HCT116 (cell line): ENCODE measurements at places on chromosomes 11 and 22.

- DNase-seq, result no peak
Observed at GRCh38 chr22:44172370-44173108, 8.2 kb upstream of the PARVG start.

DNA sequence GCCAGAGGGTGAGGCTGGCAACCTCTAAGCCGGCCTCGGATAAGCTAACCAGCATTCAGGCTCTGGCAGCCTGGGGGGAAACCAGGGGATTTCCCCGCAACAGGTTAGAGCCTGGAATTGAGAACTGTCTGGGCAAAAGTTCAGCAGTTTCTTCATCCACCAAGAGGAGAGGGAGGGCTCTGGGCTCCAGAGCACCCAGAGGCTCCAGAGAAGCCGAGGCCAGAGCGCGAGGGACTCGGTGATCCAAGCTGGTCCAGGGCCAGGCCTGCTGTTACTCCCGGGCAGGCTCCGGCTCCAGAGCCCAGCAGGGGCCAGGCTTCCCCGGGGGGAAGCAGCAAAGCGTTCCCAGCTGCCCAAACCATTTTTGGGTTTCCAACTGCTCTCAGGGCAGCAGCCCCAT lies 13.3 kb upstream of the SH3BP1 start:
- no peak for DNase-seq

GRCh38 chr11:128503245-128503991 lies 83.9 kb downstream of the ETS1 start:
- no peak for DNase-seq

DNA sequence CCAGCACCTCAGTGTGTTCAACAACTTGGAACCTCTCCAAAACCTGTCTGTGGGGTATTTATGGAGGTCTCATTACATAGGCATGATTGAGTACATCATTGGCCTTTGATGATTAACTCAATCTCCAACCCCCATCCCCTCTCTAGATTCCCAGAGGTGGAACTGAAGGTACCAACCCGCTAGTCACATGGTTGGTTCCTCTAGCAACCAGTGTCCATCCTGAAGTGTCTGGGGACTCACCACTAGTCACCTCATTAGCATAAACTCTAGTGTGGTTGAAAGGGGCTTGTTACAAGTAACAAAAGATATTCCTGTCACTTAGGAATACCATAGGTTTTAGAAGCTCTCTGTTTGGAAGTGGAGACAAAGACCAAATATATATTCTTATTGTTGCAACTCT lies 40.3 kb downstream of the SIK2 start:
- no peak for DNase-seq

GRCh38 chr11:70578831-70579230 lies 180.5 kb downstream of the CTTN start:
- DNase-seq, result no peak

DNA sequence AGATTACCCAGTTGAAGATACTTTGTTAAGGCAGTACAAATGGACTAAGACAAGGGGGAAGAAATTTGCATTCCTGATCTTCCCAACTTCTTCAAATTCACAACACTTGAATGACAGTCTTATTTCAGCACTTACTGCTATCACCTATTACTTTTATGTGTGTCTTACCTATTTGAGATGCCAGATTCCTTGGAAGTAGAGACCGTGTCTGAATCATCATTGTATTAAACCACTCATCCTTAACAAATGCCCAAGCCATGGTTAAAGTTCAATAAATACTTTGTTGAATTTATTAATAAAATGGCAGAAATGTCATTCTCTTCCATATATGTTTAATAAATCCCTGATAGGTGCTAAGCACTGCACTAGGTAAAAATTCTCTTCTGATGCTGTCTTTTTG lies 18.3 kb downstream of the SC5D start:
- no peak for DNase-seq

DNA sequence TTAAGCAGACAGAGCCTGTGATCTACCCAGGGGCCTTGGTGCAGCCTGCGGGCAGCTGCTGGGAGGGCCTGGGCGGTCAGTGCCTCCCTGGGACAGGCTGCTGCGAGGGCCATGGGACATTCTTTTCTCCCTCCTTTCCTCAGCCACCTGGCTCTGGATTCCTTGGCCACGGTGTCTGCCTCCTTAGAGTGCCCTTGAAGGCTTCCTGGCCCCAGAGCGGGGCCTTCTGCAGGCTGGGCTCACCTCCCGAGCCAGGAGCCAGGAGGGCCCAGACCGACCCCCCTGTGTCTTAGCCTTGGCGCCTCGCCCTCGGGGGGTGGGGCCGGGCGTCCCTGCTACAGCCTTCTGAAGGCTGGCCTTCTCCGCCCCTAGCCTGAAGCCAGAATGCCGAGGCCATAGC lies 231.2 kb downstream of the TBC1D22A start:
- no peak for DNase-seq

DNA sequence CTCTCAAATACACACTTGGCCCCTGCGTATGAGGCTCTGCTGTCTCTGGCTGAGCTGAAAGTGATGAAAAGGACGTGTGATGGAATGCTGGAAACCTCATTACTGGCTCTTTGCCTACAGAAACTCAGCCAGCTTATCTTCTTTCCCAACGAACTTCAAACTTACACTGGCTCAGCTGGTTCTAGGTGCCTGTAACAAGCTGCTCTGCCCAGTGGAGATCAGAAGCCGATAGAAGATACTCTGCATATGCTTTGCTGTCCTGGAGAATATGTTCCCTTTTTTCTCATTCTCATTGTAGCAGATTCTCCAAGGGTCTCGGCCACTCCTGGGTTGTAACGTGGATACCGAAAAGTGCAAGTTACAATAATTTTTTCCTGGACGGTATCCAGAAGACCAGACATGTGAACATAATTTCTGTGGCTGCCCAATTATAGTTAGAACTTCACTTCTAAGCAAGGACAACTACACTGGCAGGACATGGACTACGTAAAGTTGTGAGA lies 405.3 kb upstream of the CCDC90B start:
- no peak for DNase-seq

DNA sequence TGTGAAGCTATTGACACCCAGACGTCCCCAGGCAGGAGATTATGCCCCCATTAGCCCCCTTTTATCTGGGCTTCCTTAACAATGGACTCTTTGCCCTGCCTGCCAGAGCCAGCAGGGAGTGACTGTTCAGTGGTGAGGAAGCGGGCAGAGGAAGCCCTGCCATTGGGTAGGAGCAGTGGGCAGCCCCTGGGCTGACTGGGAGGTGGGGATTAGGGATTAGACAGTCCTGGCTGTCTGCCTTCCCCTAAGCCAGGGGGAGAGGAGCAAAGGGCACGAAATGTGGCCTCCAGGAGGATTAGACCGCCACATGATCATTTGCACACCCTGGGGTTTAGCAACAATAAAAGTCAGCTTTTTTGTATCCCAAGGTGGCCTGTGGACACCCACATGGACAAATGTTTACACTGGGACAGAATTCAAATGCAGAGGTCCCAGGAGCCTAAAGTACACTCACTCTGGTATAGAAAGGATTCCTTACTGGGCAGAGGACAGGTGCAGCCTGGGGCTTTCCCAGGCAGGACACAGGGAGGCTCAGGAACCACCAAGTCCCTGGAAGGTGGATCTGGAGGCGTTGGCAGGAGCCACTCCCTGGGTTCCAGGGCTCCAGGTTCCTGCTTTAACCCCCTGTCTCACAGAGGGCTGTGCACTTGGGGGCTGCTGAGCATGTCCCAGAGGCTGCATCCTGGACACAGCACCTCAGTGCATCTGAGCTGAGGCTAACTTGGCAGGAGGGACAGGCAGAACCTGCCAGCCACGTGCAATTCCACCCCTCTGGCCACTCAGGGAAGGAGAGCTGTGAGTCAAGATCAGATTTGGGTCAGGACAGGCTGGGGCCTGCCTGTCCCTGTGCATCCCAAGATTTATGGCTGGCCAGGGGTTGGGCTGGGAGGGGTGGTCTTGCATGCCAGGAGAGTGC lies 2.1 kb downstream of the PNPLA3 start:
- DNase-seq, result no peak

DNA sequence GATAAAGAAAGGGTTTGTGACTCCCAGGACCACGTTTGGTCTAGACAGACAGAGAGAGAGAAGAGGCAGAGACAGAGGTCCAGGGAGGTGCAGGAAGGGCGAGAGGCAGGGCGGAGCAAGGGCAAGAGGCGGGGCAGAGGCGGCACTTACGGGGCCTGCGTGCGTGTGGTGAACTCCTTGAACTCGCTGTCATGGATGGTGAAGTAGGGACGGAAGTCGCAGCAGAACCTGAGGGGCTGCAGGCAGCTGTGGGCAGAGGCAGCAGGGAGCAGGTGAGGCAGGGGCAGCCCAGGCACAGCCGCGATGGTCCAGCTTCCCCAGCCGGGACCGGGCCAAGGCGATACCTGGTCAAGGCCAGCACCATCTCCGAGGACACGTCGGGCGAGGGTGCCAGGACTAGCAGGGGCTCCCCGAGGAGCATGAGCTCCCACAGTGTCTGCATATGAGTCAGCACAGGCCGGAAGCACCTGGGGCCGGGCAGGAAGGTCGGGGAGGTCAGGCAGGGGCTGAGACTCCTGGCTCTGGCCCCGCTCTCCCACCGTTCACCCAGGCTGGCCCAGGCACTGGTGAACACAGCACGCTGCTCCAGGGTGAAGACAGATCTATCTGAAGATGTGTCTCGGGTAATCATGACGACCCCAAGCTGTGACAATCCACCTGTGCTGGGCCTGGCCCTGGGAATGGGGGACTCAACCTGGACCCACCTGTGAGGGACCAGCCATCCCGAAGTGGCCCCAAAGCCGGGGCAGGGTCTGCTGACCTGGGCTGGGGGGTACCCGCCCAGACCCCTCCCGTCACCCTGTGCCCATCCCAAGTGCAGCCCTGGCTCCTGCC lies 7.2 kb upstream of the PLXNB2 start:
- no peak for DNase-seq

GRCh38 chr11:74543991-74544390 lies 48.4 kb upstream of the POLD3 start:
- no peak for DNase-seq

GRCh38 chr22:19710769-19711106 lies 3.6 kb upstream of the SEPTIN5 start:
- no peak for DNase-seq

DNA sequence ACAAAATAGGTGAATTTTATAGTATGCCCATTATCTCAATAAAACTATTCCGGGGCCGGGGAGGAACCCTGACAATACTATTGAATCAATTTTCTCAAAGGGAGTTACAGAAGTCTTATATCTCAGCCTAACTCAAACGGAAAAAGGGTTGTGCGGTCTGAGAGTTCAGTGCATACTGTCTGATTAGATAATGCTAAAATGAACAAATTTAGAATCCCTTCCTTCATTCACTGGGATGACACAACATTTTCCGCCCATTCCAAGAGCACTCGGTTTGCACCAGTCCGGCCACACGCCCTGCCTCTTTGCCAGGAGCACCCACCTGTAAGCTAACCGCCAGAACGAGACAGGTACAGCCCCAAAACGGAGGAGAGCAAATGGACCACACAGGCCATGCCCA lies 50.0 kb upstream of the NFRKB start:
- no peak for DNase-seq

- DNase-seq, result peak; percentile 31
Observed at GRCh38 chr11:113387605-113388211, at the start of gene ANKK1. Gene ANKK1 (plus strand): TSS chr11:113387779. CDS start chr11:113387885, 106 bp downstream.

DNA sequence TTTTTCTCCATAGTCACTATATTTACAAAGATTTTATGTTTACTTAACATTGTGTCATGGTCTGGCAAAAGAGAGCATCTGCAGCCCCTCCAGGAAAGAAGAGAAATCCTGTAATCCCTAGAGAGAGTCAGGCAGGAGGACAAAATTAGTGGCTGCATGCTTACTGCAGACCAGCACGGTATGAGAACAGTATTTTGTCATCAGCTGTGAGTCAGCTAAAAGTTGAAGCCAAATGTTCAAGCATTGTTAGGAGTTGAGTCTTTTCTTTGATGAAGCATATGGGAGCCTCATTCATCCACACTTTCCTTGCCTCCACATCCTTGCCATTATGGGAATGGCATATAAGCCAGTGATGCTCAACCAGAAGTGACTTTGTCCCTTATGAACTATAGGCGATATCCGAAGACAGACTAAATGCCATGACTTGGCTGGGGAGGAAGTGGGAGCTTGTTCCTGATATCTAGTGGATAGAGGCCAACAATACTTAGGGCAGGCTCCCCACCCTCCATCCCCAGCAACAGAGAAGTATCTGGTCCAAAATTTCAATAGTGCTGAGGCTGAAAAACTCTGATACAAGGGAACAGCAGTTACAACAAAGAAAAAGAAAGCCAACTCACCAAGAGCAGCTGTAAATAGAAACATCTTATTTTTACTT lies 112.0 kb upstream of the OR5AK2 start:
- DNase-seq, result no peak

DNA sequence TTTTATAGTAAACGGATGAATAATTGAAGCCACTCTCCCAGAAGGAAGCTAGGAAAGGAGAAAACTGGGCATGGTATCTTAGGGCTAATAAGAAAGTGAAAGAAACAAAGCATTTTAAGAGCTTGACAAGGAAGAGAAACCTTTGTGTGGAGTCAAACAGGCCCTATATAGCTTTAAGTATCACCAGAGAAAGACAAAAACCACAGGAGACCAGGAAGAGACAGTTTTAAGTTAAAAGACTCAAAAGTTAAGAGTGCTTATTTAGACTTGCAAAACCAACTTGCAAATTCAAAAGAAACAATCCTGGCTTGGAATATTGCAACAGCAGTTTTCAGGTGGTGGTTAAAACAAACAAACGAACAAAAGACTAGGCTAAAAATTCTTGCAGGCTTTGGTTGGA lies 3.4 kb downstream of the PAK1 start:
- DNase-seq, result no peak

DNA sequence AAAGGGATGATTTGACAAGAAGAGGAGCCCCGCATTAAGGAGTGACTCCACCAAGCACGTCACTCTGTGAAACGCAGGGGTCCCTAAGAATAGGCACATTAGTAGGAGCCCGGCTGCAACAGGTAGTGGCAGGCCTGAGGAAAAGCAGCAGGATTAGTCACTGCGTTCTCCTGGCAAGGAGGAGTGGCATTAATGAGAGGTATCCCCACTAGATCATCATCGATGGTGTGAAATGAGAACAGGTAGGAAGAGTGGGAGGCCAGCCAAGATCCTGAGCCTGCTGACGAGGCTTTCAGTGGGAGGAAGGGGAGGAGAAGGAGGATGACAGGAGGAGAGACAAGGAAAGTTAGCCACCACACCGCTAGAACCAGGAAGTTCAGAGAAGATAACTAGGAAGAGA lies 38.6 kb downstream of the NRXN2 start:
- no peak for DNase-seq

GRCh38 chr11:8164746-8165145 lies 4.1 kb downstream of the RIC3 start:
- DNase-seq, result no peak

DNA sequence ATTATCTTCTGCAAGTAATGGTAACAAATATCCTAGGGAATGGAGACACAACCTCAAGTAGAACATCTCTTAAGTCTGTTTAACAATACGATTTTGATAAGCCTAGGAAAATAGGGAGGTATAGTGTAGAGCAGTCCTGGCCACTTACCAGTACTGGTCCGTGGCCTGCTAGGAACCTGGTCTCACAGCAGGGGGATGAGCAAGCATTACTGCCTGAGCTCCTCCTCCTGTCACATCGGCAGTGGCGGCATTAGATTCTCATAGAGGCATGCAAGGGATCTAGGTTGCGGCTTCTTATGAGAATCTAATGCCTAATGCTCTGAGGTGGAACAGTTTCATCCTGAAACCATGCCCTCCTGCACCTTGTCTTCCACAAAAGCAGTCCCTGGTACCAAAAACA lies 4.4 kb downstream of the OR51V1 start:
- no peak for DNase-seq
